RWPE2 (cell line): ENCODE measurements at places on chromosomes 13 and 19.

GRCh38 chr19:37928527-37929286 lies 21.7 kb downstream of the SIPA1L3 start:
- DNase-seq = no peak

DNA sequence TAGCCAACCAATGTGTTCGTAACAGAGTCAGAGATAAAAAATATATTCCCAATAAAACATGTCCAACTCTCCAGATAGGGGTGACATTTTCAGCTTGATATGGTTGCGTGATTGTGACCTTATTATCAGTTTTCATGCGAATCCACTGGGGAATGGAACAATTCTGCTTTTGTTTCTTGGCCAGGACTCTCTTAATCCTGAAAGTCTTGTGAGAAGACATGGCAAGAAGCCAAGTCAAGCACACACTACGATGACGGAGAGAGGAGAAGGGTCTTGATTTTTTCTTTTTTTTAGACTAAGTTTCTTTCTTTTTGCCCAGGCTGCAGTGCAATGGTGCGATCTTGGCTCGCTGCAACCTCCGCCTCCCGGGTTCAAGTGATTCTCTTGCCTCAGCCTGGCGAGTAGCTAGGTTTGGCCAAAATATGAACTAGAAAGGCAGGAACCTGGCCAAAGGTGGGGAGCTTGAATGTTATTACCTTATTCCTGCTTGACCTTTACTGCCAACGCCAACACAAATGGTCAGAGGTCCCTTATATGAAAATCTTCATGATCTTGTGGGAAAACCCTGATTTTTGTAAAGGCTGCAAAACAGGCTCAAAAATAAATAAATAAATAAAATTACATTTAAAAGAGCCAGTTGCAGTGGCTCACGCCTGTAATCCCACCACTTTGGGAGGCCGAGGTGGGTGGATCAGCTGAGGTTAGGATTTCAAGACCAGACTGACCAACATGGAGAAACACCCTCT lies 14.5 kb downstream of the ZNF816 start:
- no peak for DNase-seq

DNA sequence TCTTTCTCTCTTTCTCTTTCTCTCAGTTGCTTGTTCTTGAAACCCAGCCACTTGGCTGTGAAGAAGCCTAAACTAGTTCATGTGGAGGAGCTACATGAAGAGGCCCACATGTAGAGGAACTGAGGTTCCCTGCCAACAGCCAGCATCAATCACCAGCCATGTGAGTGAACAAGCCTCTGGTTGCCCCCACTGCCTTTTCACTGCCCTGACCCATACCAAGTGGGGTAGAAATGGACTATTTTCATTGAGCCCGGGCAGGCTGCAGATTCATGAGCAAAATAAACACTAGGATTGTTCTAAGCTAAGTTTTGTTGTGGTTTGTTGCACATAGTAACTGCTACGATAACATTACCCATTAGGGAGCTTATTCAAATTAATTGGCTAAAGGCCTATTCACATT lies 78.7 kb upstream of the FAM216B start:
- no peak for DNase-seq

- no peak for DNase-seq
Observed at GRCh38 chr13:94419304-94419924, 60.1 kb downstream of the DCT start.

GRCh38 chr13:38262211-38262610 lies 87.4 kb upstream of the UFM1 start:
- no peak for DNase-seq

- DNase-seq = no peak
Observed at GRCh38 chr13:24650161-24650560, 30.0 kb upstream of the ATP12A start.

DNA sequence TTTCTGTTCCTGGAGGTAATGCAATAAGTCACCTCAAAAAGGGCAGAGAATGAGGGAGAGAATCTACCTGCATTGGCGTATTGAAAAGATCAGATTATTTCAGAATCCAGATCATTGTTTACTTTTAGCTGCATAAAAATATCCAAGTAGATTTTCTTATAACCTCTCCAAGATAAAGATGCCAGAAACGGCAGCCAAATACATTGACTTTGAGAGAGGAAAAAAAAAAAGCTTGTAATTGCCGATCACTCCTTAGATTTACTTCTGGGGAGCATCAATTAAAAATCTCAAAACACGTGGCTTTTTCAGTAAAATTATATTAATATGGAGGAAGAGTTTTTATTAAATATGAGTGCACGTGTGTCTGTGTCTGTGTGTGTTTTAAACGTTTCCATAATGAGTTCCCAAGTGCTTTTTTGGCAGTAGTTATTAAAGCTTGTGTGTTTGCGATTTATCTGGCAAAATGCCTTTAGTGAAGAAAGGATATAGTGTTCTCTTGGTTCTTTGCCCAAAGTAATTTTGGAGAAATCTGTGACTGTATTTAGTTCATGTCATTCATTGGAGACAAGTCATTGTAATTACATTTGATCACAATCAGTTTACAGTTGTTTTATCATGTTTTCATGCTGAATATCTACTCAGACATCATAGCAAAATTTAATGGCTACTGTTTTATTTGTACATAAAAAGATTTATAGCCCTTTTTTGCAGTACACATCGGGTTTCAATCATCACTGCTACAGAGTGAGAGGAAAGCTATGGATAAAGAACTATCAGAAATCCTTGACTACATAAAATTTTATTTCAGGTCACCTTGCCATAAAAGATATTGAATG lies 176.1 kb downstream of the TM9SF2 start:
- DNase-seq = no peak

GRCh38 chr13:46874006-46874405 lies 22.8 kb downstream of the HTR2A start:
- no peak for DNase-seq

DNA sequence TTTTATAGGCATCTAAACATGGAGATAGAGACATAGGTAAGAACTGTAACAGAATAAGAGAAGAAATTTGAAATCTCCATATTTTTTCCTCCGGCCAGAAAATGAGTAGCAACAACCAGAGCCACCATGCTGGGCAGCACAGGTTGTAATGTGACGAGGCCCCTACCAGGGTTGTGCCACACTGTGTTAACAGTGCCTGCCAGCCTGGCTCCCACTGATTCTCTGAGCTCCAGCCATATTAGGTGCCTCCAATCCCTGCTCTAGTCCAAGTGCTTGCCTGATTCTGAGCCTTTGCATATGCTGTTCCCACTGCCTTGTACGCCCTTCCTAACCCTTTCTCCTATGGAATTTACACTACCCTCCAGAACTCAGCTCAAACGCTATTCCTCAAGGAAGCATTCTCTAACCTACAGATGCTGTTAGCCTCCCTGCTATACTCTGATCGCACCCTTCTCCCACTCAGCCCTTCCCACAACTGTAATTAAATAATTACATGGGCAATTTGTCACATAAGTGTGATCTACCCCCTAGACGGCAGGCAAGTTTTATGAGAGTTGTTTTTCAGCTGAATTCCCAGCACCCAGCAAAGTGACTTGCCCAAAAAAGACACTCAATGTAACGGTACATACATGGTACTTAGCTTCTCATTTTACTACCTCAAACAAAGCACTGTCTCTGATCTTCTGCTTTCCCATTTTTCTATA lies 37.6 kb upstream of the STARD13 start:
- DNase-seq = no peak

- DNase-seq = no peak
Observed at GRCh38 chr19:6632002-6632621, 37.8 kb downstream of the TNFSF14 start.

- no peak for DNase-seq
Observed at GRCh38 chr19:29409076-29409862, 116.5 kb upstream of the VSTM2B start.

GRCh38 chr13:54092686-54093085 lies 1064.1 kb downstream of the OLFM4 start:
- no peak for DNase-seq

DNA sequence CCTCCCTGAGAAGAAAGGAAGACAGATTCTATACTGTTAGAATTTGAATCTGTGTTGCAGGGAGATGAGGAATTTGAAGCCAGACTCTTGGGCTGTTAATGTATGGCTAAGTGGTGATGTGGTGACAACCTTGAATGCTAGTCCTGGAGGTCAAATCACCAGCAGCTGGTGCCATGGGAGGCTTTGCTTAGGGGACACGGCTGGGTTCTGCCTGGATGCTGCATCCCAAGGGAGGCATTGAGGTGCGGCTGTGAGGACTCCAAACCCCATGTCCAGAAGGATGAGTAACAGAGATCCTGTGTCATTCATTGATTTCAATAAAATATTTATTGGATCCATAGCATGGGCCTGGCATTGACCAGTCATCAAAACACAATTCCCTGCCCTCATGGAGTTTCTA lies 42.3 kb downstream of the RFX2 start:
- DNase-seq = peak; percentile 18

DNA sequence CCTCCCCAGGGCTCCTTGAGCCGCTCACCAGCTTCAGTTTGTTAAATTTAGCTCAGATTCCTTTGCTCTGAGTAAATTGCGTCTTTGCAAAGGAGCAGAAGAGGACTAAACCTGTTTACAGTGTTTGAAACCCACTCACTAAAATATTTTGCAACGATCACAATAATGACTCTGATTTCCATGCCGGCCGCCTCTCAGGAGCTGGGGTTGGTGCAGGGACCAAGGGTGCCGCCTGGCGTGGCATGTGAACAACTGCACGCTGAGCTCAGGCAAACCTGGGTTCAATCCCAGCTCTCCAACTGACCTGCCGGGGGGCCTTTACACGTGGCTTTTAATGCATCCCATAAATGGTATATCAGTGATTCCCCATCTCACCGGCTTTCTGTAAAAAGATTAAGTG lies 68.7 kb upstream of the CACNA1A start:
- no peak for DNase-seq

- DNase-seq = no peak
Observed at GRCh38 chr19:47186446-47187334, 44.3 kb downstream of the BBC3 start.

- no peak for DNase-seq
Observed at GRCh38 chr19:45527731-45528130, 20.5 kb downstream of the VASP start.

- no peak for DNase-seq
Observed at GRCh38 chr19:24040621-24041020, 46.4 kb upstream of the ZNF254 start.

DNA sequence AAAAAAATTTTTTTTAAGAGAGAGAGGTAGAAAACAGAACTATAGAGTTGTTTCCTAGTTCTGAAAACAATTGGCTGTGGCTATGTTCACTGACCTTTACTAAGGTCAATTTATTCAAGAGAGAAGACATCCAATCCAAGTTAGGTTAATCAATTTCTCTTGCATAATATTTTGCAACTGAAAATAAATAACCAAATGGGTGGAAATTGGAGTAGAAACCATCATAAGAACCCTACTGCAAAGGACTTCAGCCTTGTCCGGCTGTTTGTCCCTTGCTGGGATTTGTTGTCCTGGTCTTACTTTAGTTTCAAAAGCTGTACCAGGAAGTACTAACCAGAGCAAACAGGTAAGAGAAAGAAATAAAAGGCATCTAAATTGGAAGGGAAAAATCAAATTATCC lies 23.3 kb upstream of the ZC3H13 start:
- no peak for DNase-seq

- DNase-seq = no peak
Observed at GRCh38 chr19:11948646-11949045, 16.2 kb upstream of the ZNF763 start.

DNA sequence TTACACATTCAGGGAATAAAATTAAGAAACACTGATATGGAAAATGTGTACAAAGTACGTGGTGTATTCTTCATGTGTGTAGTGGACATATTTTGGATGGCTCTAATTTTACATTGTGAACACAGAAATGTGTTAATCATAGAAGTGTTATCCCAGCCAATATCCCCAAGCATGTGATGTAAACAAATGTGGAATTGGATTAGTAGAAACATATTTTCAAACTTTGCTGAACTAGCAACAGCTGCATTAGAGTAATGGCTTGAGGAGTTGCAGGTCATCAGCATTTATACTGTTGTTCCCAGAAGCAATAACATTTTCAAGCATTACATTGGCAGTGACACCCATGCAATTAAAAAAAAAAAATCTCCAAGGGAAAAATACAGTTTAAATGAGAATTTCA lies 600.6 kb downstream of the SLITRK1 start:
- DNase-seq = no peak

DNA sequence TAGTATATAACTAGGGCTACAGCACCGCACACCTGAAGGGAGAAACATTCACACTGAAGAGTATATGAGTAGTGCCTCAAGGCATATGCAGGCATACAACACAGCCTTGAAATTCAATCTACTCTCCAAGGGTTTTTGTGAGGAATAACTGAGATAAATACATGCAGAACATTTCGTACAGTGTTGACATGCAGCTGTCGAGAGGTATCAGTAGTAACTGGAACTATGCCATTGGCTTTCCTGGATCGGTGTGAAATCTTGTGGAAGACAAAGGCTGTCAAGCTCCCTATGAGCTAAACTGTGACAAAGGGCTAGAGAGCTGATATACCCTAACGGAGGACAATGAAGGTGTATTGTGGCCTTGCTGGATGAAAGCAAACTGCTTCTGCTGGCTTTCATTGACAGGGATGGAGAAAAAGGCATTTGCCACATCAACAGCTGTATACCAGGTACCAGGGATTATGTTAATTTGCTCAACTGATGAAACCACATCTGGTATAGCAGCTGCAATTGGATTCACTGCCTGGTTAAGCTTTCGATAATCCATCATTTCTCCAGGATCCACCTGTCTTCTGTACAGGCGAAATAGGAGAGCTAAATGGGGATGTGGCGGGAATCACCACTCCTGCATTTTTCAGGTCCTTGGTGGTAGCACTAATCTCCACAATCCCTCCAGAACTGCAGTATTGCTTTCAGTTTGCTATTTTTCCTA lies 16.3 kb downstream of the MTRF1 start:
- DNase-seq = no peak

- DNase-seq = no peak
Observed at GRCh38 chr19:55809381-55810058, 22.3 kb downstream of the NLRP11 start.

- DNase-seq = no peak
Observed at GRCh38 chr19:1128106-1128505, 24.3 kb downstream of the GPX4 start.

DNA sequence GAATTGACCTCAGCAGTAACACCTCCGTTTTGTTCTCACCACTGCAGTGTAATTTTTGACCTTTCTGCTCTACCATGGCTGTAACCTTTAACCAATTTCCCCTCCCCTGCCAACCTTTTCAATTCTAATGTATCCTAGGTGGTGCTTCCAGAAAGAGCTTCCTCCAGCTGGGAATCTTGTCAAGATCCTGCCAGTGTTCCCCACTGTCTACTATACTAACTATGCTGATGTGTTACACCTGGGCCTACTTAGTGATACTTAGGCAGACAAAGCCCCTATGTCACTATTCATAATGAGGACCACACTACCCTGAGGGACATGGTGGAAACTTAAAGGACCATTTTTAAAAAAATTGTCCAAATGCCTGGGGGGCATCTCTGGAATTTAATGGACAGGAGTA lies 41.0 kb downstream of the MBNL2 start:
- no peak for DNase-seq

GRCh38 chr13:71218960-71219359 lies 648.0 kb downstream of the DACH1 start:
- no peak for DNase-seq

GRCh38 chr13:31322026-31322425 lies 122.3 kb downstream of the B3GLCT start:
- no peak for DNase-seq
